ENCODE measurements at places on chromosomes 6 and 20. TPM values are rescaled to one million over a fixed set of nuclear protein-coding genes. Genes with fewer than 3 reads are reported as not detected.

- H3K4me1 ChIP-seq: peaks cover 5% of the 10 kb centered on the region
- H3K36me3 ChIP-seq: no peaks in the 10 kb centered on the region
- H3K4me3 ChIP-seq: no peak overlapping the region
- no peaks in the 10 kb centered on the region for H3K27me3 ChIP-seq
- H3K27ac ChIP-seq: no peak overlapping the region
- DNase-seq: no peak
These were observed 37.5 kb upstream of the TMEM170B start for GRCh38 chr6:11500008-11500407.

Gene ZFP64
- total RNA-seq: 11.4 TPM

DNA sequence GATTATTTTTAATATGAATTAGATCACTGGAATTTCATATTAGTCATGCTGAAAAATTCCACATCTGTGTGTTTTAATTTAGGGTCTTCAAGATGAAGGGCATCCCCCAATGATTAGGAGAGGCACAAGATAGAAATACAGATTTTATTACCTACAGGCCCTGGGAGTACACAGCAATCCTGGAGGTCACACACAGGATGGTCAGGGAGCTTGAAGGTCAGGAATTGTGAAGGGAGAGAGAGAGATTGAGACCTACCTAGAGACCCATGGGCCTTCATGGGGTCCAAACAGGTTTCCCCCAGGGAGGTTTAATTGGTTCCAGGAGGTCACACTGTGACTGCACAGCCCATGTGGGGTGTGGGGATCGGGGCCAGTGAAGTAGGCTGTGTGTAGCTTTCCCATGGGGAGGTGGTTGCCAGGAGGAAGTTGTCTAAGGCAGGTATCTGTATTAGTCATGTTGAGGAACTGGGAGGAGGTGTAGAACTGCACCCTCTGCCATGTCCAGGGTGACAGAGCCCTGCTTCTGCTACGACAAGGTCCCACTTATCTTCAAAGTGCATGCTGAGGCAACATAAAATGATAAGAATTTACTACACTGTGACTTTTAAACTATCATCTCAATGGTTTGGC, 18.3 kb downstream of the SNX9 start:
- H3K27ac ChIP-seq: no peak overlapping the region
- no peak overlapping the region for H3K4me3 ChIP-seq
- no peaks in the 10 kb centered on the region for H3K27me3 ChIP-seq
- H3K36me3 ChIP-seq: no peaks in the 10 kb centered on the region
- peaks cover 23% of the 10 kb centered on the region for H3K4me1 ChIP-seq

- no peak overlapping the region for H3K4me3 ChIP-seq
- DNase-seq: no peak
- H3K4me1 ChIP-seq: no peaks in the 10 kb centered on the region
- H3K27ac ChIP-seq: no peak overlapping the region
- H3K36me3 ChIP-seq: no peaks in the 10 kb centered on the region
These were observed 582.5 kb downstream of the RFPL4B start for GRCh38 chr6:112929641-112930040.

Gene NR2E1
- total RNA-seq: not detected

GRCh38 chr6:28215425-28215824, 9.7 kb upstream of the ZSCAN9 start:
- no peak overlapping the region for H3K27ac ChIP-seq
- H3K4me3 ChIP-seq: no peak overlapping the region
- H3K4me1 ChIP-seq: peaks cover 15% of the 10 kb centered on the region
- no peaks in the 10 kb centered on the region for H3K36me3 ChIP-seq
- peaks cover 34% of the 10 kb centered on the region for H3K27me3 ChIP-seq
- no peak for DNase-seq

DNA sequence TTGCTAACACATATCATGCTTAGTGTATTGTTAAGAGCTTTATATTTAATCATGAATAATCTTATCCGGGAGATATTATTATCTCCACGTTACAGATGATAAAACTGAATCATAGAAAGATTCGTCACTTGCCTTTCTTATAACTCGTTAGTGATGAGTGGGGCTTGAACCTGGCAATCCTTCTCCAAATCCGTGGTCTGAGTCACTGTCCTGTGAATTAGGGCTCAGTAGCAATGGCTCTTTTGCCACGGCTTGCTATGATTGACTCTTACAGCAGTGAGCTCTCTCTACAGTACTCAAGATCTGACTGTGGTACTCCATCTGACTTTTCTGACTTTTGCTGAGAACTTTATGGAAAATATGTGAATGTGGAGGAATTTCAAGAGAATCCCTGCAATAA, 246.9 kb downstream of the PACRG start:
- DNase-seq: no peak
- H3K36me3 ChIP-seq: no peaks in the 10 kb centered on the region
- no peak overlapping the region for H3K27ac ChIP-seq
- no peaks in the 10 kb centered on the region for H3K4me1 ChIP-seq
- no peaks in the 10 kb centered on the region for H3K27me3 ChIP-seq
- no peak overlapping the region for H3K4me3 ChIP-seq

GRCh38 chr6:91098006-91098405, 511.1 kb upstream of the MAP3K7 start:
- no peaks in the 10 kb centered on the region for H3K27me3 ChIP-seq
- no peaks in the 10 kb centered on the region for H3K4me1 ChIP-seq
- DNase-seq: no peak
- H3K36me3 ChIP-seq: no peaks in the 10 kb centered on the region
- no peak overlapping the region for H3K4me3 ChIP-seq

GRCh38 chr6:11277275-11278206, 45.1 kb upstream of the NEDD9 start:
- peaks cover 50% of the 10 kb centered on the region for H3K4me1 ChIP-seq
- peak; percentile 9 for DNase-seq
- no peak overlapping the region for H3K4me3 ChIP-seq
- peak overlapping the region; percentile 35 for H3K27ac ChIP-seq
- no peaks in the 10 kb centered on the region for H3K27me3 ChIP-seq
- H3K36me3 ChIP-seq: no peaks in the 10 kb centered on the region

DNA sequence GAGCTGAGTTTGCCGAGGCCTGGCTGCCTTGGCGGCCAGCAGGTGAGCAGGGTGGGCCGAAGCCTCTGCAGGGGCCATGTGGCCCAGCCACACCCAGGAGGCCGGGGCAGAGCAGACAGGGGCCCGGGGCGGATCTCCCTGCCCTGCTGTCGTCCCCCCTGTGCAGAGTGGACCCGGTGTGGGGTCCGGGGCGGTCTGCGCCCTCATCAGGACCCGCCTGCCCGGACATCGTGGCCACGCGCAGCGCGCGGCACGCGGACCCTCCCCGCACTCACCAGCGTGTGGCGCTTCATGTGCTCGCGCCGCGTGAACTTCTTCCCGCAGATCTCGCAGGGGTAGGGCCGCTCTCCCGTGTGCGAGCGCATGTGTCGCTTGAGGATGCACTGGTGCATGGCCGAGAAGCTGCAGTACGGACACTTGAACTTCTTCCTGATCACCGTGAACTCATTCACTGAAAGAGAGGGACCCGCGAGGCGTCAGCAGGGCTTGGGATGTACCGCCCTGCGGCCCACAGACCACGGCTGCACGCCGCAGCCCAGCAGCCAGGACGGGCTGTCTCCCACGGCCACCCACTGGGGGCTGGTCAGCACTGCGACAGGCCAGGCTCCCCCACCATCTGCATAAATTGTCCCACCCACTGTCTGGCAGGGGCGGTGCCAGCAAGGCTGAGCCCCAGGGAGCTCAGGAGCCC, 13.0 kb downstream of the SLC2A4RG start:
- H3K36me3 ChIP-seq: no peaks in the 10 kb centered on the region
- H3K4me3 ChIP-seq: no peak overlapping the region
- DNase-seq: no peak
- peaks cover 31% of the 10 kb centered on the region for H3K4me1 ChIP-seq
- no peaks in the 10 kb centered on the region for H3K27me3 ChIP-seq

DNA sequence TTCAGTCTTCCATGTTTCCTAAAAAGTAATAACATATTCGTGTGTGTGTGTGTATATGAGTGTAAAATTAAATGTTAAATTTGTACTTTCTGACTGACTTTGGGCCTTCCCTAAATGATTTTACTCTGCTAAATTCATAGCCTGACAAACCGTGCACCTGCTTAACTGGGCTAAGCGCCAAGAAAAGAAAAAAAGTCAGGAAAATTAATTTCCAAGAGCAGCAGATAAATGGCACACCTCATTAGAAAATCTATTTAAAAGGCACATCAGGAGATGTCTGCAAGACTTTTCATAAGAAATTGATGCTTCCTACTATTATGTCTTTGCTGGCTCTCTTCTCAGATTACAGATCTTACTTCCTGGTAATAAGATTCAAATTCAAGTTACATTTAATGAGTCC, 72.4 kb downstream of the TRDN start:
- no peak overlapping the region for H3K27ac ChIP-seq
- no peak overlapping the region for H3K4me3 ChIP-seq
- H3K36me3 ChIP-seq: no peaks in the 10 kb centered on the region

DNA sequence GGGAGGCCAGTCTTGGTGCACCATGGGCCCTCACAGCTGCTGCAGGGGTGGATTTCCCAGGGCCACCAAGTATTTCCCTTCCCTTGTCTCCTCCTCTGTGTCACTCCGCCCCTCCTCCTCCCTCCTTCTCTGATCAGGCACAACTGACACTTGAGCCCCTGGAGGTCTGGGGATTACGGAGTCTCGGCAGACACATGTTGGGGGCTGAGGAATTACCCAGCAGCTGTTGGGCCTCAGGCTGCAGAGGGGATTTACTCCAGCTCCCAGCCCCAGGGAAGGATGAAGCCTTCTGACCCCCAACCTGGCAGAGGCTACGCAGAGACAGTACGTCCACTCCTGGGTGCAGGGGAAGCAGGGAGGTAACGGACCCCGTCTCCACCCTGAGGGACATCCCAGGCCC, 420.5 kb upstream of the SULF2 start:
- no peaks in the 10 kb centered on the region for H3K36me3 ChIP-seq
- no peaks in the 10 kb centered on the region for H3K27me3 ChIP-seq
- DNase-seq: no peak
- H3K27ac ChIP-seq: no peak overlapping the region

DNA sequence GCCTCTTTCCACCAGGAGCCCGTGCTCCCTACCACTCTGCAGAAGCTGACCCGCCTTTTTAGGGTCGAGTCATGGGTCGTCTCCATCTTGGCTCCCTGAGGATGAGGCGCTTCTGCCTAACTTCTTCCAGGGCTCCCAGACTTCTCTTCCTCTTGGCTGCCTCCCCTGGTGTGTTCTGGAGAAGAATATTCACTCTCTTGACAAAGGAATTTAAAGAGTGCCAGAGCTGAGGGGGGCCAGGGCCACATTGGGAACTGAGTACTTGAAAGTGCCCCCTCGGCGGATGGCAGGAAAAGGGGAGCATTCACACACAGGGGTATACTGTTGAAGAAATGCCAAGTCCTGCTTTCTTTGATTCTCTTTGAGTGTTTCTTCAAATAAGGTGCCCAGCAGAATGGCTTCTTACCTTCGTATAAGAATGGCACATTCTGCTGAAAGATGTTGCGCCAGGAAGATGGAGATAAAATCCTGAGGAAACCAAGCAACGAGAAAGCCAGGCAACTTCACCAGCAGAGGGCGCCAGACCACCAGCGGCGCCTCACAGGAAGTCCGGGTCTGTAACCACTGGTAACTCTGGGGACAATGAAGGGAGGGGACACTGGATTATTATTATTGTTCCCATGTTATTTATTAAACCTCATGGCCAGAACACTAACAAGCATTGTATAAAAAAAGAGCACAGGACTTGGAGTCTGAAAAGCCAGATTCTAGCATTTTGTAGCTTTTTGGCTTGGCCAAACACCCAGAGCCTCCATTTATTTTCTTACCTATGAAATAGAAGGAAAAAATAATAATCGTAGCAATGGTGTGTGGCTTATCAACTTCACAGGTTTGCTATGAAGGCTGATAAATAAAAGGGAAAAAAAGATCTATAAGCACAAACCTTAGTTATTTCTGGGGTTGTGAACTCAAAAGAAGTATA, 176.7 kb downstream of the HACE1 start:
- no peak overlapping the region for H3K27ac ChIP-seq
- H3K27me3 ChIP-seq: no peaks in the 10 kb centered on the region
- no peaks in the 10 kb centered on the region for H3K36me3 ChIP-seq
- H3K4me3 ChIP-seq: no peak overlapping the region
- H3K4me1 ChIP-seq: peaks cover 18% of the 10 kb centered on the region

DNA sequence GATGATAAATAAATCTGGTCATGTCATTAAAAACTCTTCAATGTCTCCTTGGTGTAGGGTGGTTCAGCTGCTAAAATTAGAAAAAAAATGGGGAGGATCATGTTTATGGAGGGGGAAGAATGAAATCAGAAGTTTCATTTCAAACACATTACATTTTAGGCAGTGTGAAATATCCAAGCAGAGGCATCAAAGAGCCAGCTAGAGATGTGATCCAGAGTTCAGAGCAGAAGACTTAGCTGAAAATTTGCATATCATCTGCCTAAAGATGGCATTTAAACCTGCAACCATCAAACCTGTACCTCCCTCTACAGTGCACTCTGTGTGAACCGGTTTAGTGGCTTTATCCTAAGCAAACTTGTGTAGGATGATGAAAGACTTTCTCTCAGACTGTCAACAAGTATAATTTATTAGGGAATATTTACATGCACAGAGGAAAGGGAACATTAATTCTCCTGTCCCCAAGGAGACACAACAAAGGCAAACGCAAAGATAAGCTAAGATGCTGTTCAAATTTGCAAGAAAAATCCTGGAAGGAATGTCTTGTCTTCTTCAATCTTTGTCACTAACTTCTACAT, 84.8 kb upstream of the PLEKHG1 start:
- DNase-seq: no peak
- no peak overlapping the region for H3K4me3 ChIP-seq

- peak; percentile 63 for DNase-seq
- H3K4me1 ChIP-seq: peaks cover 13% of the 10 kb centered on the region
- H3K4me3 ChIP-seq: no peak overlapping the region
- peaks cover 23% of the 10 kb centered on the region for H3K27me3 ChIP-seq
- no peaks in the 10 kb centered on the region for H3K36me3 ChIP-seq
- no peak overlapping the region for H3K27ac ChIP-seq
These were observed 8.3 kb downstream of the CCM2L start for GRCh38 chr20:32018269-32019155.

Gene SMPDL3A
- total RNA-seq: not detected

Measured in CD4-positive, alpha-beta memory T cell (primary cell).